ENCODE measurements at places on chromosomes 12 and 14. TPM values are rescaled to one million over a fixed set of nuclear protein-coding genes. Genes with fewer than 3 reads are reported as not detected.

DNA sequence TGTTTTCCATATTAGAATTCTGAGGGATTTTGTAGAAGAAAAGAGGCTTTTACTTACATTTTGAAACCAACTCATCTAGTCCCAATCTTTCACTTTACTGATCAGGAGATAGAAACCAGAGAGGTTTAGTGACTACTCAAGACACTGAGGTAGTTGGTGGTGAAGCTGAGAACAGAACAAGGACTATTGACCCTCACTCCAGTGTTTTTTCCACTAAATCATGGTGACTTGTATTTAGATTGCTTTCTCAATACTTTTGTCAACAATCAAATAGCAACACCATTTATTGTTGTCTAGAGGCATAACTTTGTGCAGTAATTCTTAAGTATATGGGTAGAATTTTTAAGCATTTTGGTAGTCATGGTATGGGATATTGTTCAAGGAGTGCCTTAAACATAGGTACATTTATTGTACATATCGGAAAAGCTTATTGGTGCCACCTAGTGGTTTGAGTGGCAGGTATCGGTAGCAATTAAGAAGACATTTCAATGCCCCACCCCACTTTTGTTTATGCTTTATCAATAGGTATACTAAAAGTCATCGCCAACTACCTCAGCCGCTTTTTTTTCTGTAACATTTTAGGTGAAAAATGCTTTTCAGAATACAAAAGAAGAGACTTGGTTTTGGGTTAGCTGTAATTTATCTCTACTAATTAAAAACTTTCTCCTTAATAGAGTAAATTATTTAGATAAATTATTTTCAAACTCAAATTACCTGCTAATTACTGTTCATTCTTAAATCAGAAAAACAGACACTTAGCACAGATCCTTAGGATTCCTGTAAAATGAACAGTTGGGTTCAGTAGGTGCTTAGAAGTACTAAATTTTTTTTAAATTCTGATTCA lies 47.3 kb upstream of the PAWR start:
- H3K27me3 ChIP-seq = no peaks in the 10 kb centered on the region
- H3K27ac ChIP-seq = no peak overlapping the region
- DNase-seq = no peak
- H3K4me1 ChIP-seq = no peaks in the 10 kb centered on the region

DNA sequence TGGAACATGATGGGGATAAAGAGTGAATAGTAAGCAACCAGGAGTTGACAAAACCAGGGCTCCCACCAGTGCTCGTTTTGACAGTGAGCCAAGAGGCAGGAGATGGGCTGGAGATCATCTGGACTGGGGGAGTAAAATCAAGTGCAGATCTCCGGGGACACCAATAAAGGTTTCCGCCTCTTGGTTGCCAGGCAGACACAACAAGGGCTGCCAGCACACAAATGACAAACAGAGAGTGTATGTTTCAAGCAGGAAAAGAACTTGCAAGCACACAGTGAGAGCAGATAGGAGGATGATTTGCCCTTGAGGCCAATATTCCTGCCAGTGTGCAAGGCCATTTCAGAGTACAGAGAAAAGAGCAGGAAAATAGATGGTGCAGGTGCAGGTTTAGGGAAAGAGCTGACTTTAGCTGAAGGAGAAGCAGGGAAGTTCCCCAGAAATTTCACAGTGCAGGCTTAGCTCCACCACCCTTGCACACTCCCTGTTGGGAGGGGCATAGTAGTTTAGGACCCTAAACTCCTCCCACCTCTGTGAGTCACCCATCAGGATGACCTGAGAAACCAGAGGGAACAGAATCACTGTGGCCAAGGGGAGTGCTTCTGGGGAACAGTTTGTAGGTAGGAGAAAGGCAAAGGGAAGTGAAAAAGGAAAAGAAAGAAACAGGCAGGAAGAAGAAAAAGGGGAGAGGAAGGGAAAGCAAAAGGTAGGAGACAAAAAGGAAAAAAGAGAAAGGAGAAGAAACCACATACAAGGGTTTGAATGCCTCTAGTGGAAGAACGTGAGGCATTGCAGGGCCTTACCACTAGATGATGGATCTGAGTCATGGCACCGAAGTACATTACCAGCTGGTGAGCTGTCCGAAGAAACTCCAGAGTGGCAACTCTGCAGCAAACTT lies 404.4 kb downstream of the SLC6A15 start:
- H3K27me3 ChIP-seq = no peaks in the 10 kb centered on the region
- no peaks in the 10 kb centered on the region for H3K36me3 ChIP-seq
- no peak overlapping the region for H3K27ac ChIP-seq
- H3K4me3 ChIP-seq = no peak overlapping the region
- DNase-seq = no peak
- H3K4me1 ChIP-seq = no peaks in the 10 kb centered on the region

- no peak overlapping the region for H3K27ac ChIP-seq
- H3K4me1 ChIP-seq = peaks cover 9% of the 10 kb centered on the region
- H3K4me3 ChIP-seq = no peak overlapping the region
- no peak for DNase-seq
- H3K36me3 ChIP-seq = peaks cover 59% of the 10 kb centered on the region
- no peaks in the 10 kb centered on the region for H3K27me3 ChIP-seq
These were observed 93.0 kb downstream of the ACTN1 start for GRCh38 chr14:68886109-68886434.

GRCh38 chr14:72826039-72826438 lies 67.9 kb downstream of the DPF3 start:
- H3K27me3 ChIP-seq = no peaks in the 10 kb centered on the region
- DNase-seq = no peak
- H3K36me3 ChIP-seq = no peaks in the 10 kb centered on the region
- H3K4me3 ChIP-seq = no peak overlapping the region
- peaks cover 21% of the 10 kb centered on the region for H3K4me1 ChIP-seq
- H3K27ac ChIP-seq = no peak overlapping the region

DNA sequence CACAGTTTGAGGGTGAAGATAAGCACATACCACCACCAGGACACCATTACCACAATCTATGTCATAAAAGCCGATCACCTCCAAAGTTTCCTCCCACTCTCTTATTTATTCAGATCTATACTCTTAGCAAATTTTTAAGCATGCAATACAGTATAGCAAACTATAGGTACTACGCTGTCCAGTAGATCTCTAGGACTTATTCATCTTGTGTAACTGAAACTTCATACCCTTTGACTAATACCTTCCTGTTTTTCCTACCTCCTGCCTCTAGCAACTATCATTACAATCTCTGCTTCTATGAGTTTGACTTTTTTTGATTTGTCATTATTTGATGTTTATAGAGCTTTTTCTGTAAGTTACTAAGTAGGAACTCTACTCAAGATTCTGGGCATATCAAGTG lies 84.5 kb upstream of the MANSC4 start:
- H3K4me3 ChIP-seq = no peak overlapping the region
- H3K27ac ChIP-seq = no peak overlapping the region
- no peaks in the 10 kb centered on the region for H3K4me1 ChIP-seq
- no peak for DNase-seq

- H3K4me3 ChIP-seq = no peak overlapping the region
- H3K4me1 ChIP-seq = no peaks in the 10 kb centered on the region
- H3K36me3 ChIP-seq = no peaks in the 10 kb centered on the region
- no peaks in the 10 kb centered on the region for H3K27me3 ChIP-seq
- DNase-seq = no peak
These were observed 86.8 kb upstream of the EIF5 start for GRCh38 chr14:103247169-103247606.

Gene P3H3
- 1.3 TPM for total RNA-seq

DNA sequence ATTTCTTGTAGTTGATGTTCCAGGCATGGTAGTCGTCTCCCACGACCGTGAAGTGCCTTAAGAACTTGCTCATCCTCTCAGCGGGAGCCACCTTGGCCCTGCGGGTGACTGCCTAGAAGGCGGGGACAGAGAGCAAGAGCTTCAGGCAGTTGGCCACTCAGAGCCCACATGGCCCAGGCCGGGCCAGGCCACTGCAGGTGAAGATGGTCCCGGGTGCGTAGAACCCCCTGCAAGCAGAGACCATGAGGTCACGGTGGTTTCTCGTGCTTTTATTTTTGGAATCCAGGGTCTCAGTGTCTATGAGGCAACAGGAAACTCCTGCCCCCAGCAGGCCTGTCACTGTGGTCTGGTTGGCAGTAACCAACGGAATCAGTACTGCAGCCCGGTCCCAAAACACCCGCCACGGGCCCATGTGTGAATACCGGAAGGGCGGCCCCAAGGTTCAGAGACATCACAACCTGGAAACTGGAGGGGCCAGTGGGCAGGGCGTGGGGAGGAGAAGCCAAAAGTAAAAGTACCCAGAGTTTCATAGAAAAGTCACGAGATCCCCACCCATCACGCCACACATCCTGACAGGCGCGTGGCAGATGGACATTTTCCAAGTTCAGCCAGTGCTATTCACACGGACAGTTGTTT lies 27.5 kb downstream of the HVCN1 start:
- no peak overlapping the region for H3K27ac ChIP-seq
- no peaks in the 10 kb centered on the region for H3K4me1 ChIP-seq
- DNase-seq = peak; percentile 28

Gene ADAMTS20
- not detected for total RNA-seq

DNA sequence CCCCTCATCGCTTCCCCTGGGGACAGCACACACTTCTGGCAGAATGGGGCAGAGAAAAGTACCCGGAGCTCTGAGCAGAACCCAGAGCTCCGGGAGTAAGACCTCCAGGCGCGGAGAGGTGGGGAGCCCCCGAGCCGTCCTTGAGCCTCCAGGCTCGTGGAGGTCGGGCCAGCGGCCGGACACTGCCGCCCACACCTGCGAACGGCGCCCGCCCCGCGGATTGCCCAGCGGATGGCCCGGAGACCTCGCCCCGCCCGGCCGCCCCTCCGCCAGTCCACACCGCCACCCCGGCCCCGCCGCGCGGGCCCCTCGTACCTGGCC lies 344 bp downstream of the SPTLC2 start:
- H3K27ac ChIP-seq = peak overlapping the region; percentile 67
- H3K4me1 ChIP-seq = peaks cover 9% of the 10 kb centered on the region
- H3K27me3 ChIP-seq = no peaks in the 10 kb centered on the region
- H3K36me3 ChIP-seq = no peaks in the 10 kb centered on the region
- no peak for DNase-seq

Gene RTN1
- total RNA-seq = 0.96 TPM

Gene CLEC2D
- 1.3 TPM for total RNA-seq

DNA sequence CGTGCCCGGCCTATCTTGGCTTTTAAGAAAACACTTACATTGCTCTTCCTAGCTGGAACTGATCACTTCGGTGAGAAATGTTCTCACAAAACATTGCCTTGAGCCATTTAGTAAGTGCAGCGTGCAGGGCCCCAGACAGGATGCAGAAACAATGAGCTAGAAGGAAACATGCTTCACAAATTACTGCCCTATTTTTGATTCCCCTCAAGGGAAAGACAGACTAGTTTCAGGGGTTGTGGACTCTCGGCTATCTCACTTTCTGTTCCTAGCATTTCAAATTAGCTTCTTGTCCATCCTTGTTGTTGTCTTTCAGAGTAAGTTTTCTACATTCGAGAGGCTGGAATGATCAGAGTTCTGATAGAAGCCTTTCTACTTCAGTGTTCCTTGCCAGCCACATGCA lies 21.6 kb downstream of the TGFB3 start:
- H3K27me3 ChIP-seq = no peaks in the 10 kb centered on the region
- no peaks in the 10 kb centered on the region for H3K36me3 ChIP-seq
- DNase-seq = no peak

DNA sequence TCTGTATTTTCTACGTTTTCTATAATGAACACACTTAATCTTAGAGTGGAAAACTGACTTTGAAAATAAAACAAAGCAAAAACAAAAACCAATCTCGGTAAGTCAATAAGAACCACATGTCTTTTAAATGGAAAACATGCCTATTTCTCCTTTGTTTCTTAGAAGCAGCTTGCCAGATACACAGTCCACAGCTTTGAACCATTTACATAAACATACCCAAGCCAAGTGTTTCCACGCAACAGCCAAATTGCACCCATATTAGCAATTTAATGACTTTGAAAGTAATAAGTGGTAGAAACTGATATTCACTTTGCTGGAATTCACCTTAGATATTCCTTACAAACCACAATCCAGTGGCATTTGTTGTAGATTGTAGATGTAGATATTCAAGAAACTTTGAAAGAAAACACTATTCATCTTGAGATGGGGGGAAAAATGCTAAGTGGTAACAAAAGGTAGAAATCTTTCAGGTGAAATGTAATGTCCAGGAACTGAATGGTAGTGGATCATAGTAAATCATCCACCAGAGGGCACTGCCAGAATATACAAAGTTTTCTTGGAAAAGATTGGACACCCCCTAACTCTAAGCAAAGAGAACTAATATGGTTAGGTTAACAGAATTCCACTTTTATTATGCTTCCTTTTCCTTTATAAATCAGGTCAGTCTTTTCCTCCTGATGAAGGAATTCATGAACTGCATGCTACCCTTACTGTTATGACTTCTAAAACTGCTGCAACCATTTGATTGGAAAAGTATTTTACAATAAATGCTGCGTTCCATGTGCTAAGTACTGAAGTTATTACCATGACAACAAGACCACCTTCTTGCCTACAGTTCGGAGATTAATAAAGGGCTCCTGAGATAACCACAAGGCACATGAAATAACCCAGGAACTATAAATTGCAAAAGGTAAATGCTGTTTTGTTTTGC lies 69.8 kb downstream of the RERG start:
- no peak for DNase-seq
- no peaks in the 10 kb centered on the region for H3K4me1 ChIP-seq
- no peak overlapping the region for H3K27ac ChIP-seq
- no peaks in the 10 kb centered on the region for H3K36me3 ChIP-seq
- H3K27me3 ChIP-seq = no peaks in the 10 kb centered on the region

Gene TAS2R13
- not detected for total RNA-seq

- no peaks in the 10 kb centered on the region for H3K27me3 ChIP-seq
- H3K4me3 ChIP-seq = no peak overlapping the region
- DNase-seq = no peak
- no peaks in the 10 kb centered on the region for H3K4me1 ChIP-seq
These were observed 37.7 kb downstream of the RIN3 start for GRCh38 chr14:92551044-92551841.

- H3K4me1 ChIP-seq = no peaks in the 10 kb centered on the region
- peak overlapping the region; percentile 43 for H3K27ac ChIP-seq
- DNase-seq = peak; percentile 55
- no peaks in the 10 kb centered on the region for H3K27me3 ChIP-seq
These were observed 69.9 kb downstream of the RAD52 start for GRCh38 chr12:879641-880040.

DNA sequence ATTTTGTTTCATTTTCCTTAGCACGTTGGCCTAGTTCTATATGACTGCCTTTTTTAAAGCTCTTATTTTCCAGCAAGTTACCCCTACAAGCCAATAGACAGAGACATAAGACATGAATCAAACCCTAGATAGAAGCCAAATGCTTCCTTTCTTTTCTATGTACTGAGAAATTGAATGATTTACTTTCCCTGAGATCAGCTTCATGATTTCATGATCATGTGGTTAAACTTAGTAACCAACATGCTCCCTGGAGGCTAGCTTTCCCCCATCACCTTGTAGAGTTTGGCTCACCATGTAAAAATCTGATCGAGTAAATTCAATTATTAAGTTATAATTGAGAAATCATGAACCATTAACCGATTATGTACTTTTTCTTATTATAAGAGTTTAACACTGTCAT lies 148.1 kb upstream of the LRIG3 start:
- H3K4me3 ChIP-seq = no peak overlapping the region
- no peak overlapping the region for H3K27ac ChIP-seq
- no peaks in the 10 kb centered on the region for H3K27me3 ChIP-seq
- no peaks in the 10 kb centered on the region for H3K4me1 ChIP-seq

Gene RTL1
- not detected for total RNA-seq

Gene SPTB
- total RNA-seq = 463 TPM

Gene CD27
- 0.29 TPM for total RNA-seq
